CD4-positive, alpha-beta memory T cell (primary cell): ENCODE measurements at places on chromosomes 7 and 10. TPM values are rescaled to one million over a fixed set of nuclear protein-coding genes. Genes with fewer than 3 reads are reported as not detected.

Gene ATG9B
- total RNA-seq, result 29.3 TPM

Gene CDH23
- total RNA-seq, result 5.2 TPM

Gene PSPH
- 4.3 TPM for total RNA-seq

GRCh38 chr7:101401390-101402080 is 38.9 kb downstream of the COL26A1 start:
- DNase-seq, result no peak

DNA sequence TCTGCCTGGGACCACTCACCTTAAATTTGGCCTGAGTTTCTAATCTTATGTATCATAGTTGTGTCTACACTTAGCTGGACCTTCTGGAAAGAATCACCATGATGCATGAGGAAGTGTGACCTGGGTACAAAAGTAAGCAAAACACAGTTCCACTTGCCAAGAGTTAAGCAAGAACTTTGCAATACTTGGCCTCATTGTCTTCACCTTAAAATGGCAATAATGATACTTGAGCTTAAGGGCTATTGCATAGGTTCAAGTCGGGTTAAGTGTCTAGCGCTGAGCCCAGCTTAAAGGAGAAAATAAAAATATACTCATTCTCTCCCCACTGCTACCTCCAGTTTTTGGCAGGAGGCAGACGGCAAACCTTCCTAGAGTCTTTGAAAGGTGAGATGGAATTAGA is 133.9 kb upstream of the BMPER start:
- DNase-seq, result no peak

GRCh38 chr7:132738254-132738653 is 162.0 kb upstream of the PLXNA4 start:
- no peak for DNase-seq

- DNase-seq, result no peak
Observed at GRCh38 chr7:69825113-69825972, 227.1 kb downstream of the AUTS2 start.

DNA sequence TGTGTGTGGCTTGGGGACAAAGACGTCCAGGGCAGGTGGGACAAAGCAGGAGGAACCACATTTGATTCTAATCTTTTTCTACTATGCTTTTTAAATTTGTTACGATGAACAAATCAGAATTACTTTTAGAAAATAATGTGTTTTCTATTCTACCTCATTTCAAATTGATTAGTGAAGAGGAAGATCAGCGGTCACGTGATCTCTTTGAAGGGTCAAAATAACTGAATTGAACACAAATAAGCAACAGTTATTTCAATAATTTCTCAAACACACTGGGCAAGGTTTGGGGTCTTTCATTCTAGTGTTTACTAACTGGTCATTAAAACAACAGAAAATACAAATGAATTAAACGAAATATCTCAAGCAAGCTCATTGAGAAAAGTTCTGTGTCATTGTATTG is 773.0 kb upstream of the IGFBP3 start:
- DNase-seq, result no peak

- no peak for DNase-seq
Observed at GRCh38 chr7:137717811-137718271, 128.9 kb downstream of the DGKI start.

GRCh38 chr7:5423976-5424748 is 528 bp upstream of the TNRC18 start:
- peak; percentile 53 for DNase-seq

DNA sequence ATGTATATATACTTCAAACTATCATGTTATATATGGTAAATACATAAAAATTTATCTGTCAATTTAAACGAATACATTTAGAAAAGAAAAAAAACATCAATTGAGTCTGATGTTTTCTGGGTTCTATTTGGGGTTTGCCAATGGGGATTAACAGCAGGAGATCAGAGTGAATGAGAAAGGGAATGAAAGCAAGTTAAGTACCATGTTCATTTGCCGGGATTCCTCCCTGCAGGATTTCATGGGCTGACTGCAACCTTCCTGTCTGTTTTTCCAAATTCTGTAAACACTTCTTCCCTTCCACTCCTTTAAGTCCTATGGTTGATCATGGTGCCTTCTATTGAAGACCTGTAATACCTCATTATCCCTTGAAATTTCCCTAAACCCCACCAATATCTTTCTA is 33.9 kb upstream of the SEMA3A start:
- DNase-seq, result no peak

DNA sequence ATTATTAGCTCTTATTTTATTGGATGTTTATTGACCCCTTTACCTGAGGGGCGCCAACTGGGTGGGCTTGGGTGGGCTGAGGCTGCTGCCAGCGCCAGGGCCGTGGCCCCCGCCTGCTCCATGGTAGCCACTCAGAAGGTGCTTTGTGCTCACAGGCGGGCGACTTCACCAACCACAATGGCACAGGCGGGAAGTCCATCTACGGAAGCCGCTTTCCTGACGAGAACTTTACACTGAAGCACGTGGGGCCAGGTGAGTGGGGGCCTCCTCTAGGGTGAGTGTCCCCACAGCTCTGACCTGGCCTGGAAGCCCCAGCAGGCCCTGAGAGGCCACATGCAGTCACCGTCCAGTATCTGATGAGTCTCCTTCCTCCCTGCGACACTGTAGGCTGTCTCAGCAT is 4.1 kb downstream of the PPIF start:
- no peak for DNase-seq

GRCh38 chr10:127450644-127451043 is 98.5 kb upstream of the NPS start:
- DNase-seq, result no peak

DNA sequence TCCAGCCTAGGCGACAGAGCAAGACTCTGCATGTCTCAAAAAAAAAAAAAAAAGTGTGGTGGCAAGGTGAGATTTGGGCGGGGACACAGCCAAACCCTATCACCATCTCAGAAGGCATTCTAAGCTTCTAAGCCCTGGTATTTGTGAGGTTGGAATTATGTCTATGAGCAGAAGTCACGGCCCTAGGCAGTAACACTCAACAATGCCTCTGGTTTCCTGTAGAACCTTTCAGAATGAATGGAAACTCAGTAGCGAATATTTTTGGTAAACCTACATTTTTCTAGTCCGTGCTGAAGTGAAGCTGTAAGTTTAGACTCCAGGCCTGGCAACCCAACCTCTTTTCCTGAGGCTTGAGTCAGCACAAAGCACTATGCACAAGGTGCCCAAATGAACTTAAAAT is 88.3 kb downstream of the FAM107B start:
- no peak for DNase-seq
